ENCODE measurements at places on chromosomes 1 and 21.

DNA sequence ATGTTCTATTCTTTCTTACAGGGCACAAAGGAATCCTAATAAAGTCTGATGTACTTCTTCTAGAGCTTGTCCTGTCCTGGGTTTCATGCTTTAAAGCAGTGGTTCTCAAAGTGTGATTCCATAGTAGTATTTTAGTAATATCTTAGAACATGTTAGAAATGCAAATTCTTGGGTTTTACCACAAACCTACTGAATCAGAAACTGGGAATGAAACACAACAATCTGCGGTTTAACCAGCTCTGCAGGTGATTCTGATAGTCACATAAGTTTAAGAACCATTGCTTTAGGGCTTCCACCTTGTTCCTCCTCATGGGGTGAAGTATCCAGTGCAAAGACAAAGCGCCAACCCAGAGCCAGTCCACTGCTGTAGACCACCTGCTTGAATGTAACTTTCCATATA, 41.1 kb downstream of the NGF start:
- DNase-seq = no peak

DNA sequence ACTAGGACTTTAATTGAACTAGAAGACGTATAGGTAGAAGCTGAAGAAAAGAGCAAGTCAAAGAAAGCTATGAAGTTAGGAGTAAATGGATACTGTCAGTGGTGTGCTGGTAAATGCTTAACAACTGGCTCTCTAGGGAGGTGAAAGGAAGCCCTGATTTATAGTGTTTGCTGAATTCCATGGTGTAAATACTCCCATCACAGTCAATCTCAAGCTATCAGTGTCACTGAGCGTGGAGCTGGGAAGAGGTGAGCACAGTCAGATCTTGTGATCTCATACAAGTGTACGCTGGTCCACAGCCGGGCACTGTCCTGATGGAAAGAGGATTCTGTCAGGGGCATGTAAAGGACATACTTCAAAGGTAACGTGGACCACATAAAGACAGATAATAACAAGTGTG, 28.3 kb downstream of the ELAPOR1 start:
- no peak for DNase-seq

DNA sequence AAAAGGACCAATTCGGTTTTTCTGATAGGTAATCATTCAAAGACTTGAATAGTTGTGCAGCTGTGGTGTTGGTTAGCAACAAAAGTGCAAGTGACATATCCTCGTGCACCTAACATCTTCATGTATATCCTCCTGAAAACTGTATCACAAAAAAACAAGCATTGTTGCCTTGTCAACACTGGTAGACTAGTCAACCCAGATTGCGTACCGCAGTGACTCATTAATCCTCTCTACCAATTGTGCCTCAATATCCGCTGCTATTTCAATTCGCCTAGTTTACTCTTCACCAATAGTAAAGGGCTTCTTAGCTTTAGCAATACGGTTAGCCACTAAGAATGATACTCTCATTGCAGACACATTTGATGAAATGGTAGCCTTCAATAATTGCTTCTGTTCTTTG, 3.5 kb downstream of the HHAT start:
- no peak for DNase-seq

DNA sequence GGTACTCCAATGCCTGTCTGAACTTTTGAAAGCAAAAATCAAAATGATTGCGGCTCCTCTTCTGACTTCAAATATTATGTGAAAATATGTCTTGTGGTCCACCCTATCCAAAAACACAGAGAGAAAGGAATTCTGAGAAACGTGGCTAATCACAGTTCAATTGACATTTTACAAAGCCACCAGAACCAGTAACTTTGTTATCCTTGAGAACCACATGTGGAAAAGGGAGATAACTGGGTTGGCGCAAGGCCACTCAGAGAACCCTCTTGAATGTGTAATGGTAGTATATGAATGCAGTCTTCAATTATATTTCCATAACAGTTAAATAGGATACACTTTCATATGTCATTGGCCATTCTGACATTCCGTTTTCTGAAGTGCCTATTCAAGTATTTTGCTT, 1030.0 kb upstream of the TMPRSS15 start:
- DNase-seq = no peak

- DNase-seq = no peak
Observed at GRCh38 chr1:23150125-23150524, 18.5 kb downstream of the LUZP1 start.

- DNase-seq = no peak
Observed at GRCh38 chr1:173454966-173455524, 22.1 kb upstream of the PRDX6 start.

- no peak for DNase-seq
Observed at GRCh38 chr1:44594353-44594752, 79.9 kb downstream of the TMEM53 start.

DNA sequence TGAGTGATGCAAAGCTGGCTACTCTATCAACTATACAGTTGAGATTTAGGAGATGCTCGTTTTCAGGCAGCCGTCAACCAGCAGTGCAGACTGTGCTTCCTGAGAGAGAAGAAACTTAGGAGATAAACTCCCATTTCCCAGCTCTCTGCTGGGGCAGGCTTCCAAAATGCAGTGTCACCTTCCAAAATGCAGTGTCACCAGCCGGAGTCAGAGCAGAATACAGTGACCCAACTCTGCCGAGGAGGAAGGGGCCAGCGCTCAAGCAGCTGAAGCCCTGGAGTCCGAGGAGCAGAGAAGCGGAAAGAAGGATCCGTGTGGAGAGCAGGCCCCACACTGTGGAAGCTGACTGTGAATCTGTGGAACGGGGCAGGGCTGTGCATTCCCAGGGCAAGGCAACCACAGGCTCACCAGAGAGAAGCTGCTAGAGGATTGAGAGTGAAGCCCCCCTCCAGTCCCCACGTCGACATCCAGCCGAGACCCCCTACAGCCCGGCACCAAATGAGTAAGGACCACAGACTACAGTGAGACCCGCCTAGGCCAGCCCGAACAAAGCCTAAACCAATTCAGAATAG, 703 bp upstream of the KRTAP12-1 start:
- no peak for DNase-seq

DNA sequence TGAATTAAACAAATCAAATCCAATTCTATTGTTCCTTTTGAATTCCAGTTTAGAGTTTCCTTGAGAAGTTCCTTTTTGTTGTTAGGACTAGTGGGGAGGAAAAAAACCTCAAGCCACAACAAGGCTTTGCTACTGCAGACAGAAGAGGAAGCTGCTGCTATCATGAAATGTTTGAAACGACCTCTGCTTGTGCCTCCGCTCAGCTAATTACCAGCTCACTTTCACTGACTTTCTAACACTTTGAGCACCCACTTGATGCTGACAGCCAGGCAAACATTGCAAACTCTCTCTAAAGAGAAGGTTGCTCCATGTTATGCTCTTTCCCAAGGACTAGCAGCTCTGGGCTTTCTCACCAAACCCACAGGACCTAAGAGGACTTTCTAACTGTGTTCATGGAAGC, 203.9 kb upstream of the PROX1 start:
- no peak for DNase-seq
